NCI-H1436 treated with DMSO at 0.1 percent for 48 hours (cell line): ENCODE measurements at places on chromosomes 1 and 21.

DNA sequence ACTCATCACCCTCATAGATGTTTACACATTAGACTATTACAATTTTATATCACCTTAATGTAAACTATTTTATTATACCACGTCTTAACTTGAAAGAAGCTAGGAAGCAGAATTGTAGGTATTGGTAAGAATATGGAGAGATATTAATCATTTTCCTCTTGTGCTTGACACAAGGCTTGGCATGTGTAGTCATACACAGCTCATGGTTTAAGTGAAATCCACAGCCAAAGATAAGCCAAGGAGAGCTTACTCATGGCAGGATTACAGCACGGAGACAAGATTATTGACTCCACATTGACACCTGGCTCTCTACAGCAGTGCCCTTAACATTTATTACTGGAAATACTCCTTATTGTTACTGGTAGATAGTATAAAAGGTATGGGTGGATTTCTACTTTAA lies 68.4 kb upstream of the ADGRL4 start:
- DNase-seq, result no peak

- no peak for DNase-seq
Measured at GRCh38 chr1:220274251-220274855, 2.1 kb upstream of the RAB3GAP2 start.

GRCh38 chr21:39613041-39613934 lies 548 bp downstream of the B3GALT5 start:
- no peak for DNase-seq

GRCh38 chr1:116693759-116694480 lies 26.4 kb upstream of the IGSF3 start:
- DNase-seq, result no peak

DNA sequence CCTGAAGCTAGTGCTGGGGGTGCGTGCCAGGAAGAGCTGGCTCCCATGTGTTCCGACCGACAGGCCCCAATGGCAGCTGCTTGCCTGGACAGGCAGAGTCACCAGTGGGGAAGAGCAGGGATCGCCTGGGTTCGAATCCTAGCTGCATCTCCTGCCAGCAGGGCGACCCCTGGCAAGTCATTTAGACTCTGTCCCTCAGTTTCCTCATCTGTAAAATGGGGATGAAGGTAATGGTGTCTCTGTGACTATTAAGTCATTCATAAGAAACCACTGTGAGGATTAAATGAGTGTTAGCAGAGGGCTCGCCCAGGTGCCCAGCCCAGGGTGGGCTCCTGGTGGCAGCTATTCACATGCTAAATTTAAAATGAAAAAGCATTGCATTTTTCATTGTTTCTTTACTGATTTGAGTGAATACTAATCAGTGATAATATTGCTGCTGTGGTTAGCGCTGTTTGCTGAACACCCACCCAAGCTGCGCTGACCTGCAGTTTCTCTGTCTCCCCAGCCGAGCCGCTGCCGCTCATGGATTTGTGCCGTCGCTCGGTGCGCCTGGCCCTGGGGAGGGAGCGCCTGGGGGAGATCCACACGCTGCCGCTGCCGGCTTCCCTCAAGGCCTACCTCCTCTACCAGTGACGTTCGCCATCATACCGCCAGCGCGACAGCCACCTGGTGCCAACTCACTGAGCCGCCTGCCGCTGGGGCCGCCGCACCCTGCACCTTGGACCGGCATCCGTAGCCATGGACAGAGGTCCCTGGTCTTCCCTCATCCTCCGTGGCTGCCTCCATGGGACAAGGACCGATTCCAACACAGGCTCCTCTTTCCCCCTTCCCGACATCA lies 74.5 kb downstream of the SPSB1 start:
- no peak for DNase-seq
